Activated naive CD8-positive, alpha-beta T cell treated with anti-CD3 and anti-CD28 coated beads for 36 hours (primary cell): ENCODE measurements at places on chromosomes 12 and 14.
A peak's percentile ranks its signal among the peaks of the same experiment; 100 is the strongest.

- no peak for DNase-seq
Measured at GRCh38 chr12:88253371-88253978, 111.4 kb downstream of the TMTC3 start.

- DNase-seq = peak; percentile 29
Measured at GRCh38 chr14:100025111-100025510, 40.1 kb upstream of the EVL start.

GRCh38 chr12:130249376-130249775 is 87.1 kb downstream of the FZD10 start:
- DNase-seq = no peak

DNA sequence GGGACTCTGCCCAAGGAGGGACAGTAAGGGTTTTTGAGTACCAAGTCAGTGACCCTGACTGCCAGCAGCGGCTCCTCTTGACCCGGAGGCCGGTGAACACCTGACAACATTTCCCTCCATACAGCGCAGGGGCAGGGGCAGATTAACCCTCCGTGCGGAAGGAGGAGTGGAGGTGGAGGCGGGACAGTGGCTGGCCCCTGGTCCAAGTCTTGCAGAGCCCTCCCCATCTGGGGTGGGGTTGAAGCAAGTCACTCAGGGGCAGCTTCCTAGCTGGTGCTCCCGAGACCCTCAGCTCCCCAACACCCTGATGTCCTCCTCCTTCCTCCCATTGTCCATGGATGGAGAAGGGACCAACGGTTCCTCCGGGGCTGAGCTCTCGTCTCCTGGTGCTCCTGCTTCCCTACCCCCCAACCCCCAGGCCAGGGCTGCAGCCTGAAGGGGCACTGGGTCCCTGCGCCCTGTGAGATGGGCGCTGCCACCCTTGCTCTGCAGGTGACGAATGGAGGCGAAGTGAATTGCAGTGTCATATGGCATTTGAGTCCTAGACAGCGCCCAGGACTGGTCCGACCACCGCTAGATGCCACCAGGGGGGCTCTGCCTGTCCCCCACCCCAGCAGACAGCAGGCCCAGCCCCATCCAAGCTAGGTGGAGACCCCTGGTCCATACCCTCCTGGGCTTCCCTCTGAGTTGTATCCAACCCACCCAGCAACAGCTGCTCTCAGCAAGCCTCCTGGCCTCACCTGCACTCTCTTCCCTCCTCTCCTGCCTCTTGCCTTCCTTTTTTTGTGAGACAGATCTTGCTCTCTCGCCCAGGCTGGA is 7.0 kb upstream of the AMN start:
- no peak for DNase-seq

GRCh38 chr14:66111891-66112290 is 374.3 kb upstream of the CCDC196 start:
- DNase-seq = no peak

GRCh38 chr14:99274346-99275221 is 2.6 kb upstream of the BCL11B start:
- peak; percentile 65 for DNase-seq
